ENCODE measurements at places on chromosomes 7 and 10. TPM values are rescaled to one million over a fixed set of nuclear protein-coding genes. Genes with fewer than 3 reads are reported as not detected.
A peak's percentile ranks its signal among the peaks of the same experiment; 100 is the strongest.

- no peak for DNase-seq
Observed at GRCh38 chr10:124946945-124947344, 5.0 kb downstream of the ZRANB1 start.

TSPAN15 gene
- total RNA-seq, result 0.94 TPM

MMRN2 gene
- total RNA-seq, result 0.57 TPM

DNA sequence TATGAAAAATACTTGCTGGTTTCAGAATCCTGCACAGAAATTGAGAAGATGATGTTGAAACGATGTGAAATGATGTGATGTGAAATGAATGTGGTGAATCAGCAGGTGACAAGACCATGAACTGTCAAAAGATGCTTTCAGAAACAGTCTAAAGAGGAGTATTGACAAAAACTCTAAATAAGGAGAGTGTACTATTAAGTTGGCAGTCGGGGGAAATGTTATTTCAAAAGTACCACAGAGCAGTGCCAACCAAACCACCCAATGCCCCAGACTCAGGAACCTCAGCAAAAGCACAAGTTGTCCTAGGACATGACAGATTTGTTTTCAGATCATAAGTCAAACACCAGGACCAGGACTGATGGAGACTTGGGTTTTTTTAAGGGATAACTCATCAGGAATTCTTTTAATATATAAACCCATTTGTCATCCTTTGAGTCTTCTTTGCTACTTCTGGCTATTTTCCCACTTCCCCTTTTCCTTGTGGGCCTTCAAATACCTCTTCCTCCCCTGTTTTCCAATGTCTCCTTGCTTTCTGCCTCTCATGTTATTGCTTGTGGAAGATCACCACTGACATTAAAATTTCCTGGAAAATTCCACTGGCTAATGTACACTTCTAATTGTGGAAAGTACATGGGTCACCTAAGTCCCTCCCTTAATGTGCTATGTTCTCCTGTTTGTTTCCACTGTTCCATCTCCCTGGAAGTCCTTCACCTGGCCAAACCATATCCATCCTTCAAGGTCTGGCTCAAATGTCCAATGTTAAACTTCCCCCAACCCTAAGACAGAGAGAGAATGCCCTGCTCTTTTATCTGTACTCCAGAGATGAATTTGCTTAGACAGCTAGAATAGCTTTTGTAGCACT lies 10.2 kb upstream of the PPP1R3C start:
- DNase-seq, result no peak

GRCh38 chr7:131327049-131327625 lies 539 bp upstream of the MKLN1 start:
- DNase-seq, result no peak

DNA sequence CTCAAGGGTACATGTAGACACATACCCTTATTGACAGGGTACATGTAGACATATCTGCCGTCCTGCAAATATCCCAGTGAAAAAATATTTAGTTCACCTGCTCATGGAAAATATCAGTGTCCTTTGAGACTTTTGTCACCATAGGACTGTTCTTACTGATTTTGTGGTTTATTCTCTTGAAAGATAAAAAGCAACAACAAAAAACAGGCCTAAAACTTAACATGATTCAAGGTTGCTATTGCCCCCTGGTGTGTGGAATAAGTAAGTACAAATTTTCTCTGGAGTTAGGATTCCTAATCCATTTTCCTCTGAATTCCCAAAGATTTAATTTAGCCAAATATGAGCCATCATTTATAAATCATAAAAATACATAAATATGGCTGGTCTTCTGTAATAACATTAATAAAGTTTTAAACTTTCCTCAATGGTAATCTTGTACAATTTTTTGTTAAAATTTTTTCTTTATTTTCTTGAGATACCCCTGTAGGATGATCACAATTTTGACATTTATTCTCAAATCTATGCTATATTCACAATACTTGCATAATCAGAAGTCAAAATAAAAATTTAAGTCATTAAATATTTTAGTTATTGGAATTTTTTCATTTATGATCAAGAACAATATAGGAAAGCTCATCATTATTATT lies 741.4 kb upstream of the POT1 start:
- DNase-seq, result no peak

- no peak for DNase-seq
Observed at GRCh38 chr7:44368885-44369284, 43.5 kb upstream of the CAMK2B start.

HOXA9 gene
- total RNA-seq, result not detected

ITGB8 gene
- total RNA-seq, result 1.5 TPM

DEPP1 gene
- total RNA-seq, result 10.3 TPM

FOXK1 gene
- 63.1 TPM for total RNA-seq

- DNase-seq, result no peak
Observed at GRCh38 chr10:24406809-24407483, 198.0 kb downstream of the KIAA1217 start.

DNA sequence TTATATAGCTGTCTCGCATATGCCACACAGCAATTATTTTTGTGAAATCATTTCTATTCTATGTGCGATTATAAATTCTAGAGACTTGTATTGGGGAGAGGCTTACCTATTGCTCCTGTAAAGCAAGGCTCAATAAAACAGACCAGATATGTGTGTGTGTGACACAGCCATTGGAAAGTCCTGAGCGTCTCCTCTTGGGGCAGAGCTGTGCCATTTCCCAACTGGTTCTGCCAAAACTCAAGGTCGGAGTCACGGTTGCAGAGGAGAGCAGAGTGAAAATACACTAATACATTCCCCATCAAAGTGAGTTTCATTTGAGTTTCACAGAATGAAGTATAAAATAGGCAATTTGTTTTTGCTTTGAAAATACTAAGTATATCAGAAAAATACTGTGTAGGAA lies 567.4 kb upstream of the FZD8 start:
- DNase-seq, result no peak

DNA sequence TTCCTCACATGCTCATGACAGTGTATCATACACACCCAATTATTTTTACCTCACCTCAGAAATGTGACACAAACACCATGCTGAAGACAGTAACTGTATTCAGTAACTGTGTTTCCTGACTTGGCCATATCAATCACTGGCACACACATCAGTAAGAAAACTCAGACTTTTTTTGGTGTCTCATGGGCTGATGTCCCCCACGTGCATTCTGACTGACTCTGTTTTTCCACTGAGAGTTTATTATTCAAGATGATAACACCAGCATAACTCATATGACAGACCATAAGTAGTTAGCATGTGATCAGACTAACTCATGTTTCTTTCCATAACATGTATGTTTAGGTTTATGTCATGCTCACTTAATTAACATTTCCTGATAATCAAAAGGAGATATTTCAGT lies 124.8 kb downstream of the CD36 start:
- DNase-seq, result no peak

XRCC2 gene
- 1.4 TPM for total RNA-seq

GRCh38 chr7:171364-171904 lies 20.9 kb upstream of the FAM20C start:
- DNase-seq, result no peak

ATOH7 gene
- not detected for total RNA-seq

NUTM2D gene
- total RNA-seq, result 6.9 TPM

DNA sequence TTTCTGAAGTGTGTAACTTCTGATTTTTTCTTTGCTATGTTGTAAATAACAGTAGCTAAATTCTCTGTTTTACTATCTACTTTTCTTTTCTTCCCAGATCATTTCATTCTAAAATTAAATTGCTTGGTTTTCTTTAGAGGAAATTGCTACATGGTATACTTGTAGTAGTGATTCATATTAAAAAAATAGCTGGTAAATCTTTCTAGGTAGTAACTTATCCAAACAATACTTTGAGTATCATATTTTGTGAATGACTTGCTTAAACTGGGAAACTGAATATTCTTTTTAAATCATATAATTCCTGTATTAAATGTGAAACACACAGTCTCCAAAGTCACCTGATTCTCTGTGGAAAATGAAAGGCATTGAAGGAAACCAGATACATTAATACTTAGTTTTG lies 85.5 kb downstream of the ZNRF2 start:
- DNase-seq, result no peak

- DNase-seq, result no peak
Observed at GRCh38 chr7:81705206-81705605, 64.6 kb downstream of the HGF start.

GRCh38 chr10:90125456-90126255 lies 424.3 kb downstream of the KIF20B start:
- DNase-seq, result no peak

HPS6 gene
- 21.5 TPM for total RNA-seq

ZNF138 gene
- total RNA-seq, result 2.7 TPM

- peak; percentile 73 for DNase-seq
Observed at GRCh38 chr7:157494506-157495176, 157.8 kb downstream of the DNAJB6 start.

DNA sequence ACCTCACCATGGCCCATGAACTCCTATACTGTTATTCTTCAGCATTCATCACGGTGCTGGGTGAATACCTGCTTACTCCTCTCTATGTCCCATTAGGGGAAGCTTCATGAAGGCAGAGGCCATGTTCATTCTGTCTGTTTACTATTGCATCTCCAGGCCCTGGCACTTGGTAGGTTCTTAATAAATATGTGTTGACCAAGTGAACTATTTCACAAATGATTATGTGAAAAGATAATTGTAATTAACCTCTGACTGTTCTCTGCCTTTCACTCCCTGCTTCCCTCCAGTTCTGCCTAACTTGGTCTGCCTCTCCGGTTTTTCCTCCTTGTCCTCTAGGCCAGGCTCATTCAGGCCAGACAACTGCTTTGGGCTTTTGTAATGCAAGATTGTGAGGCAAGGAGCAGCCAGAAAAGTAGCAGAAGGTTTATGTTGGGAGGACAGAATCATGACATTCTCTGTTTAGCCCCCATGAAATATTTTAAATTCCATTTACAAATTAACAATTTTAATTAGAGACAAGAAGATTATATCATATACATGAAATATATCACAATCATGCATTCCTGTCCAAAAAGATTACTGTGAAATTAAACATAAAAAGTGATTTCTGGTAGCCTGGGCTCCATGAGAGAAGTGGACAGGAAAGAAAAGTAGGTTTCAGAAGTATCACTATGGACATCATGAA lies 42.1 kb upstream of the PLXNA4 start:
- no peak for DNase-seq

- DNase-seq, result no peak
Observed at GRCh38 chr10:110138197-110138812, 69.1 kb upstream of the MXI1 start.

GPR15LG gene
- not detected for total RNA-seq

DNA sequence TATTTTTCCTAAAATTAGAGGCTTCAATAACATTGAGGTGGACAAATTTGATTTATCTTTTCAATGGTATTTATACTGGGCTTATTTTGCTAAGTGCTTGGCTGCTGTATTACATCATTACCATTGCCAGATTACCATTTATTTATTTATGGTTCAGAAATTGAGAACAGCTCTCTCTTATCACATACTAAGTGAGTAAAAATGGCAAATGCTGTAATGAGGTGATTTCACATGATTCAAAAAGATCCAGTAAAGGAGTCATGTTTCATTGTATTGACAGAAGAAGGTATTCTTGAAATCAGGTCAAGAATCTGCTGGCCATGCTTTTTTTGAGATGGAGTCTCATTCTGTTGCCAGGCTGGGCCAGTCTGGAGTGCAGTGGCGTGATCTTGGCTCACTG lies 322.6 kb downstream of the KIF20B start:
- DNase-seq, result no peak

DNA sequence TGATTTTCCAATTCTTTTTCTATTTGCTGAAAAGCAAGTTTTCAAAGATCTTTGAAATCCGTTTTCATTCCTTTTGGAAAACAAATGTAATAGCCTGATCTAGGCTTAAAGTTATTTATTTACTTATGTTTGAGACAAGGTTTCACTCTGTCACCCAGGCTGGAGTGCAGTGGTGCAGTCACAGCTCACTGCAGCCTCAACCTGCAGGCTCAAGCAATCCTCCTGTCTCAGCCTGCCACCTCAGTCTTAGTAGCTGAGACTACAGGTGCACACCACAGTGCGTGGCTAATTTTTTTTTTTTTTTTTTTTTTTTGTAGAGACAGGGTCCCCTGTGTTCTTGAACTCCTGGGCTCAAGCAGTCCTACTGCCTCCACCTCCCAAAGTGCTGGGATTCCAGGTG lies 4.6 kb downstream of the ST7 start:
- DNase-seq, result no peak

GRCh38 chr7:56063882-56064625 lies at the start of gene SUMF2:
SUMF2 (plus strand) TSS chr7:56064286; CDS start chr7:56064312, 26 bp downstream.
- peak; percentile 97 for DNase-seq

- no peak for DNase-seq
Observed at GRCh38 chr10:91891125-91892001, 17.9 kb downstream of the FGFBP3 start.

- DNase-seq, result no peak
Observed at GRCh38 chr7:31874631-31875386, 187.8 kb downstream of the PPP1R17 start.

DNA sequence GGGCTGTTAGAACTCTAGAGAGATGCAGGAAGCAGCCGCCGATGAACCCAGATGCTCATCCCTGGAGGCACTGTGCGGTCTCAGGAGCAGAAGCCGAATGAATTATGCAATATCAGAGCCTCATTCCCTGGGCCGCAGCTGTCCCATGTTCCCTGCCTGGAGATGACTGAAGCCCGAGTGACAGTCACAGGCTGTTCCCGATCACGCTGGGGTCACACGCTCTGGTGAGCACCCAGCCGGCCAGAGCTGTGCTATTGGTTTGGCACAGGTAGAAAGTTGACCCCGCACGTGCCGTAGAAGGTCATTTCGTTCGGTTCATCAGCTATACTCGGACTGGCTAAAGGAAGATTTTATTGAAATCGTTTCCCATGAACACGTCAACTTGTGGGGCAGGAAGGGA lies 140.5 kb upstream of the SH2B2 start:
- no peak for DNase-seq

DNA sequence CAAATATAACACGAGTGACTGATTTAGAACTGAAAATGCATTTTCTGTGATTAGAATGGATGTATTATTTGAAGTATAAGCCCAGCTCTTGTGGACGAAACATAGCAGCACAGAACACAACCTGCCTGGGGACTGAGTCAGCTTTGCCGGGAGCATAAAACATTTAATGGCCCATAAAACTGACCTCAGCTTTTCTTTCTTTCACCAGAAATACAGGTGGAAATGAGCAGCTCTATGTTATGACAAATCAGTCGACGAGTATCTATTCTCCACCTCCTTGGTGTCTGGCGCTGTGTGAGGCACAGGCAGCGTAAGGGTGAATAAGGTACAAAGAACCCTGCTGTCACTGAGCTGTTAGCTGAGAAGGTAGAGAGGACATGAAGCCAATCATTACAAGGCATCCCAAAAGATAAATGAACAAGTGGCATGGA lies 471.6 kb upstream of the AKR1E2 start:
- no peak for DNase-seq

- DNase-seq, result no peak
Observed at GRCh38 chr10:87700031-87700796, 40.5 kb downstream of the PAPSS2 start.

- no peak for DNase-seq
Observed at GRCh38 chr10:121596689-121597503, 1.3 kb downstream of the FGFR2 start.

GRCh38 chr7:34946486-34946885 lies 90.8 kb downstream of the DPY19L1 start:
- DNase-seq, result no peak

- no peak for DNase-seq
Observed at GRCh38 chr7:39761449-39761848, 138.1 kb downstream of the RALA start.

Data from osteocyte (in vitro differentiated cells).